ENCODE measurements at places on chromosomes 7 and 10.
A peak's percentile ranks its signal among the peaks of the same experiment; 100 is the strongest.

DNA sequence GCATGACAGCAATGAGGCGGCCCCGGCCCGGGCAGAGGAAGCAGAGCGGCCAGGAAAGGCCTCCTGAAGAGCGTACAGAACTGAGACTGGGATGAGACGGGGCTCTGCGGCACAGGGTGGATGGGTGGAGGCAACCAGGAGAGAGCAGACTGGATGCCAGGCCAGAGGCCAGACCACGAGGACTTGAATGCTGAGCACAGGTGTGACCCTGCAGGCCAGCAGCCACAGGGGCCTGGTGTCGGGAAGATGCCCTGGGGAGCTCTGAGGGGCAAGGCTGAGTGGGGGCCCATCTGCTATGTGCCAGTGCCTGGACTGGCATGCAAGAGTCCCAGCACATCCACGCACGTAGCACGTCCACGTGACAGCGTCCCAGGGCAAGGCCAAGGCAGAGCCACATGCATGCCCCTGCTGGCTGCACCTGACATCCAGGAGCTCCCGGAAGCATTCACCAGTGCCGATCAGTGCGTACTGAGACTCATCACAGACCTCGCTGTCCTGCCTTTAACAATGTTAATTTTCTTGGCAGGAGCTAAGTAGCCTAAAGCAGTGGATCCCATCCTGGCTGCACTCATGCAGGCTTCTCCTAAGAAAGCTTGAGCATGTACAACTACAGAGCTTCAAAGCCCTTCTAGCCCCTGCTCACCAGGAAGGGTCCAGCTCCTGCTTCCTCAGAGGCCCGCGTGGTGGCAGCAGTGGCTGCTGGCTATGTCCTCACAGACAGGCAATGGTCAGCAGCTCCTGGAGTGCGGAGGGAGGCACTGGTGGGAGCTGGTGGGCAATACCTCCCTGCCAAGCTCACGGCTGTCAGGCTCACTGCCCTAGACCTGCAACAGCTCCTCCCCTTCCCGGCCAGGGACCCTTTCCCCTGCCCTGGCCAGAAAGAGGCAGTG lies 18.0 kb downstream of the GRID1 start:
- DNase-seq: no peak

GRCh38 chr10:98086837-98087708 lies 47.4 kb upstream of the R3HCC1L start:
- no peak for DNase-seq

DNA sequence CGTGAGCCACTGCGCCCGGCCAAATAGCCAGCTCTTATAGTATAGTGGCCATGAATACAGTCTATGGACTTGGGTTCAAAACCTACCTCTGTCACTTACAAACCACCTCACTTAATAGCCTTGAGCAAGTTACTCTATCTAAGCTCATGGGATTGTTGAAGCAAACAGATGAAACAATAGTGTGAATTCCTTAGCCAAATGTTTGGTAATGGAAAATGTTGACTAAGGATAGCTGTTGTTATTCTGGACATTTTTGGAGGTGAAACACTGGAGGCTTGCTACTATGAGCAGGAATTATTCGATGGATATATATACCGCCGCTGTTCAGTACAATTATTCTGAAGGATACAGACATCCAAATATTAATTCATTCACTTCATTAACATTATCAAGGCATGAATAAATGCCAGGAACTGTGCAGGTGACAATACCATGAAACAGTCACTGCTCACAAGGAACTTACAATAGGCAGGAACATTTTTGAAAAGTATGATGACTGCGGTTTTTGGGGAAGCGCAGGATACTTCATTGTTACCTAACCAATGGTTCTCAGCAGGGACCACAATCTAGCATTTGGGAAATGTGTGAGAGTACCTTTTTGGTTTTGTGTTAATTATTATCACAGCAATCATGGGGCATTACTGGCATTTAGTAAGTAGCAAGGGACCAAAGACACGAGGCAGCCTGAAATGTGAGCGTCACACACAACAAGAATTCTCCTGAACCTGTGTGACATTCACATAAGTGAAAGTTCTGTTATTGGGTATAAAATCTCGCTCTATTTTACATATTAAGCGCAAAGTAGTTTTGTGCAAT lies 55.7 kb downstream of the CUBN start:
- DNase-seq: peak; percentile 28

- no peak for DNase-seq
Observed at GRCh38 chr7:8303904-8304528, 42.0 kb upstream of the ICA1 start.

DNA sequence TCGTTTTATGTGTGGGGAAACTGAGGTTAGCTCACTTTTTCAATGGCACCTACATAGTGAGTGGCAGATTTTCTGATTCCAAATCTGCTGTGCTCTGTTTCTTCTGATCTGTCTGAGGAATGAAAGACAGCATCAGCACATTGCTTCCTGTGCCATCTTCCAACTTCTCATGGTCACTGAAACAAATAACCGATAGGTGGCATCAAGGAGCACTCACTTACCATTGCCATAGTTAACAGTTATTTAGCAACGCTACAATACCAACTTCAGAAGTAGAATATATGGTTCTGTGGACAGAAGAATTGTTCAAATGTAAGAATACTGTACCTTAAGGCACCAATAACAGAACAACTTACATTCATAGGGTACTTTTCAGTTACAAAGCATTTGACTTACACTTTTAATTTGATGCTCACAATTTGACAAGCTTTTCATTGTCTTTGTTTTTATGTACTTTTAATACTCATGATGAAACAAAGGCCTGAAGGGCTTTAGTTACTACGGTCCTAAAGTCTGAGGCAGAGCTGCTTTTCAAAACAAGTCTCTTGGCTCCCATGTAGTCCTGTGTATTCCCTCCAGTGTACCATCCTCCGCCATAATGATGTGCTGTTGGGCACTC lies 228.9 kb upstream of the TCF7L2 start:
- DNase-seq: no peak

Data from SJSA1 (cell line).